HT1080 (cell line): ENCODE measurements at places on chromosomes 6 and 20.

DNA sequence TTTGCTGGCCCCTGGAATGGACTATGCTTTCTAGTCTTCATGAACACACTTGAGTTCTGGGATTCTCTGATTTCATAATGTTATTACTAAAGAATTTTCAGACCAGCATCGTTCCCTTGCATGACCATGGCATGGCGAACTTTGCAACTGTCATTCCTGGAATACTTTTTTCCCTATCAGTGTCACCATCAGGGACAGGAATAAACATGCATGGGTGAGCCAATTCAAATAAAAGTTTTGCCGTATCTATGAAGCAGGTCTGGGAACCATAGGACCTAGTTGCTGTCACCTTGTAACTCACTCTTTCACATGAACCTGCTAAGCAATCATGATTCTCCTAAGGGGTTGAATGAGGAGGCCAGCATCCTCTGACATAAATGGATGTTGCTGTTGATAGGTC lies 68.2 kb upstream of the AGPAT4 start:
- DNase-seq: no peak

DNA sequence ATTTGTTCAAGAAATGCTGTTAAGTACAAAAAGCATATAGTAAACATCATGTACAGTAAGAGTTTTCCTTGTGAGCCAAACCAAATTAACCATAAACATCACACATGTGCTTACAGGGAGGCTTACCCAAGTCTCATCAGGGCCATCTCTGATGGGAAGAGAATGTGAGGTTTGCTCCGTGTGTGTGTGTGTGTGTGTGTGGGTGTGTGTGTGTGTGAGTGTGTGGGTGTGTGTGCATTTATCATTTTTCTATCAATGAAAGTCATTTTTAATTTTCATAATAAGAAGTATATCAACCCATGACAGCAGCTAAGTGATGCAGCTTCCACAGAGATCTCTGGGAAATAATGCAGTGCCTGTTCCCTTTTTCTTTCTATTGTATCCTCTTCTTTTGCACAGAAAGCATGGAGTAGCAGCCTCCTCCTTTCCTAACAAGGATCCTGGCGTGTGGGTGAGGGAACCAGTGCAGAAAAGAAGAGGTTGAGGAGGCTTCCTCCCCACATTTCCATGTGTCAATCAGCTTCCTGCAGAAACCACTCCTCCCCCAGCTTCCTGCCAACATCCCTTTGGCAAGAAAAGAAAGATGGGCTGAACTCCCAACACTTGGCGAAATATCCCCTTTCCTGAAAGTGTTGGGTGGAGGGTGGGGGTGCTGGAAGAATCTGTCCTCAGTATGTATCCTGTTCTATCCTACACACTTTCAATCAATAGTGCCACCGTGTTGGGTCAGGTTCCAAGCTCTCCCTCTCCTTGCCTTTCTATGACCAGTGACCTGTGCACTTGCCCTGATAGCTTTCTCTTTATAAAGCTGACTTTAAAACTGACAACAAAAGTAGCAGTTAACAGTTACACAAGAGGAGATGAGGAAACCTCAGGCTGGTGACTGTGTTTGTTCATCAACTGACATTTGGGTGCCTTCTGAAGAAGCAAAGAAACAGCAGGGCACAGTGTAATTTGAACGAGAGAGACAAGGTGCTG lies 251.8 kb upstream of the CITED2 start:
- peak; percentile 10 for DNase-seq

- peak; percentile 50 for DNase-seq
Measured at GRCh38 chr6:108518714-108519576, 41.8 kb upstream of the FOXO3 start.

DNA sequence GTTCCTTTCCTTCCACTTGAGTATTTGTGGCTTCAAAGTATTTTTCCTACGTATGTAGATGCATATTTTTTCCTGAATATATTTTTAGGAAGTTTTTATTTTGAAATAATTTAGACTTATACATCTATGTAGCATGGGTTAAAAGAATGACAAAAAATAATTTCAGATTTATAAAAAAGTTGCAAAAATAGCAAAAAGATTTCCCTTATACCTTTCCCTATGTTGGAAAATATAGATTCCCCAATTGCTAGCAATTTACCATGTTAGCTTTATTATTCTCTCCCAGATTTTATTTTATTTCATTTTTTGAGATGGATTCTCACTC lies 69.8 kb downstream of the SCAND1 start:
- no peak for DNase-seq

DNA sequence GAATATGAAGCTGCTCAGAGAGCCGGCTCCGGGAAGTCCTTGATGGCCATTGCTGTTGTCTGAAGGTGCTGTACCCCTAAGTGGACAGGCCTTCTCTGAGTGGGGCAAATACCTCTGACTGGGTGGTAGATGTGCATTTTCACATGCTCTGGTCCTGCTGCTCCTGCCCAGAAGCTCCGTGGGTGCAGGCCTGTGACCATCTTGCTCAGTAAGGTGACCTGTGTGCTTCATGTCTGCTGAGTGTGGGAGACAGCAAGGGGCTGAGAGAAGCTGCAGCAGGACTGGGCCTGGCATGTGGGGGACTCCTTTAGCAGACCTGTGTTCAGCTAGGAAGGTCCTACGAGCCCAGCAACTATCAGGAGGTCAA lies 5.0 kb downstream of the SPATA2 start:
- DNase-seq: no peak
